Kidney capillary endothelial cell (primary cell): ENCODE measurements at places on chromosomes 16 and 17.

- DNase-seq: no peak
These were observed 366.3 kb upstream of the XYLT1 start for GRCh38 chr16:17836868-17837602.

DNA sequence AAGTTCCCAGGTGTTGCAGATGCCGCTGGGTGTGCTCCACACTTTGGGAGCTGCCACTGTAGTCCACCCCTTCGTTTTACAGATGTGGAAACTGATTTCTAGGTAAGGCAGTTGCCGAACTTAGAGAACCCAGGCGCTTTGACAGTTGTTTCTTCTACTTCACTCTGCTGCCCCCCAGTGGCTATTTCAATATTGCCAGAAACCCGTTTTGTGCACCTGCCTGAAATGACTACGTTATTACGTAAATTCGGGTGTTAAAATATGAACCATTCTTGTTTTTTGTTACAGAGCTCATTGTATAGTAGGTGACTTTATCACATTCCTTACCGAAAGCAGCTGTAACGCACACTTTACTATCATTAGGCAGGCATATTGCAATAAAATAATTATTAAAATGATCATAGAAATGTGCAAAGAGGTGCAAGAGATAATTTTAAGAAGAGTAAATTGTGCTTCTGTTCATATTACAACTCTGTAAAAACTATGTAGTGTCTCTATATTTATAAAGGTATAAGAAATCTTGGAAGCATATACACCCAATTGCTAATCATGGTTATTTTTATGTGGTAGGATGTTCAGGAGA, 44.9 kb downstream of the OTOA start:
- DNase-seq: peak; percentile 66

- no peak for DNase-seq
These were observed 321.4 kb upstream of the TNRC6C start for GRCh38 chr17:77636835-77637817.

- no peak for DNase-seq
These were observed 93.3 kb downstream of the C16orf78 start for GRCh38 chr16:49466881-49467280.

DNA sequence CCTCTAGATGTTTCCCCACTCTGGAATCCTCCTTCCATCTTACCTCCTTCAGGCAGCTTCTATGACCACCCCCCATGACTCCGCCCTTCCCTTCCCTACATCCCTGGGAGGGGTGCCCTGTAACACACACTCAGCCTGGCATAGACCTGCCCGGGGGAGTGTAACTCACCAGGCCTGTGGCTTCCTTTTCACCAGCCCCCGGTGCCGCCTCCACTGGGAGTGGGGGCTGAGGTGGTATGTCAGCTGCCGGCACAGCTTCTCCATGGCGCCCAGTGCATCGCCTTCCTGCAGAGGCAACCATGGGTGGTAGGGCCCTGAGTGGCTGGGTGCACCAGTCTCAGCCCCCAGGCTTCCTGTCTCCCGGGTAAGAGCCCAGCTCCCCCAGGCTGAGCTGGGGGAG, 32.3 kb downstream of the TRPV2 start:
- DNase-seq: no peak

DNA sequence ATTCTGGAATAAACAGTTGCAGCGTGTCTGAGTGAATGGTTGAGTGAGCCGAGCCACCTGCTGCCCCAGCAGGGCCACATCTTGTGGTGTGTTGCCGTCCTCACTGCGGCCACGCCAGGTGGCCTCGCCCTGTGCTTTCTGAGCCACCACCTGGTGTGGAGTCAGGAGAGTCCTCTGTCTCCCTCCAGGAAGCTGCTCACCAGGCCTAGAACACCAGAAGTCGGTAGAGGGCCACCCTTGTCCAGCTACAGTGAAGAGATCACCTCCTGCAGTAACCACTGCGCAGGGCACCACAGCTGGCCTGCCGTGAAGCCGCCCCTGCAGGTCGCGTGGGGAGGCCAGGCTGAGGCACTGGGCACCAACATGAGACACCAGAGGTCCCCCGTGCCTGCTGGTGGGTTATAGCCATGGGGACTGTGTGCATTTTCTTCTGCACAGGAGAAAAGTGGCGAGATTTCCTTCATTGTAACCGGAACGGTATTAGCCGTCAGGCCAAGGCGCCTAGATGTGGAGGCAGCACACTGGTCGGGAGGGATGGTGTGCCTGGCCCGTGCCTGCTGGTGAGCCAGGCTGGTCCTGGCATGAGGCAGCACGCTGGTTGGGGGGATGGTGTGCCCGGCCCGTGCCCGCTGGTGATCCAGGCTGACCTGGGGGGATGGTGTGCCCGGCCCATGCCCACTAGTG, 28.9 kb upstream of the FOXK2 start:
- no peak for DNase-seq

DNA sequence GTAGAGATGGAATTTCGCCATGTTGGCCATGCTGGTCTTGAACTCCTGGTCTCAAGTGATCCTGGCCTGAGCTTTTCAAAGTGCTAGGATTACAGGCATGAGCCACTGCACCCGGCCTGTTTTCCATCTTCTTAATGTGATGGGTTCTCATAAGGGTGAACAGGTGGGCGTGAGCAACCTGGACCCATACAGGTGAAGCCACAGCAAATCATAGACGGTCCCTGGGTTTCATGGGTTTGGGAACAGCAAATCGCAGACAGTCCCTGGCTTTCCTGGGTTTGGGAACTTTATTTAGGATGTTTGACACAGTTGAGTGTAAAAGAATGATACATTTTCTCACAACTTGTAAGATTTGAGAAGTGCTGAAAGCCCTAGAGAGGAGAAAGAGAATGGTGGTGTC, 12.9 kb upstream of the MEIOB start:
- DNase-seq: no peak

GRCh38 chr17:63997341-63998048, 656 bp upstream of the PRR29 start:
- DNase-seq: no peak

DNA sequence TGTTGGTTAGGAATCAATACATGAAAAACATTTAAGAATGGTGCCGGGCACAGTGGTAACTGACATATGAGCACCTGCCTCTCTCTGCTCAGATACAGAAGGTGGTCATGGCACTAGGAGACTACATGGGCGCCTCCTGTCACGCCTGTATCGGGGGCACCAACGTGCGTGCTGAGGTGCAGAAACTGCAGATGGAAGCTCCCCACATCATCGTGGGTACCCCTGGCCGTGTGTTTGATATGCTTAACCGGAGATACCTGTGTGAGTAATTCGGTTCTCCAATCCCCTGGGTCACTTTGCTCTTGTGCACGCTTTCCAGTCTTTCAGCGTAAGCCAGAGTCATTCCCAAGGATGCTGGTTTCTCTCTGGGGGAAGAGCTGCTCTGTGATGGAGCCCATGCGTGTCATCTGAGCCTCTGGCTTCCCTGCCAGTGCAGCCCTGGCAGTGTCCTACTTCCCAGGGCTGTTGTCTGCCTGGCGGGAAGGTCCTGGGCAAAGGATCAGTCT, 3.0 kb upstream of the CD68 start:
- no peak for DNase-seq

GRCh38 chr16:89573826-89574680, 1.5 kb upstream of the CPNE7 start:
- DNase-seq: no peak

- no peak for DNase-seq
These were observed 569.8 kb upstream of the ZFHX3 start for GRCh38 chr16:73617738-73618137.

GRCh38 chr17:72306037-72306436, 185.2 kb downstream of the SOX9 start:
- no peak for DNase-seq

DNA sequence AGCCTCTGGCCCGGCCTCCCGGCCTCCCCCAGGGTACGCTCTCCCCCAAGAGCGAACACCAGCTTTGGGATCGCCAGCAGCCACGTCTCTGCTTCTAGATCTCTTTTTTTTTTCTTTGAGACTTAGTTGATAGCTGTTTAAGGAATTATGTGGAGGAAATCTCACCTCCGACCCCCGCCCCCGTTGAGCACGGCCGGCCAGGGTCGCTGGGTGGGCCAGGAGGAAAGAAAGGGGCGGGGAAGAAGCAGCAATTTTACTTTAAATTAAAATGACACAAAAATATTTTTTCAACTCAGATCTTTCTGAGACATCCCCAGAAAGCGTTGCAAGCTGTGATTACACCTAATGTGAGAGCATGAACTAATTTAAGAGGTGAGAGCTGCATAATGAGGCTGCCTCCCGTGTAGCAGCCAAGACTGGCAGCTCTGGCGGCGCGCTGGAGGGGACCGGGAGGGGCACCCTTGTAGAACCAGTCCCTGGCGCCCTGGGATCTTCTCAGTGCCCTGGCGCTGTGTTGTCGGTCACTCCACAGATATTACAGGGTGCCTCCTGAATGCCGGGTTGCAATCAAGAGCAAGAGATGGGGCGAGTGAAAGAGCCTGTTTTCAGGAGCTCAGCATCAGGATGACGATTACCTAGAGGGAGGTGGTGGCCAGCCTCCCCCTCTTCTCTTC, 1.9 kb upstream of the CBLN1 start:
- DNase-seq: no peak

- DNase-seq: no peak
These were observed 1.2 kb upstream of the DPH1 start for GRCh38 chr17:2028737-2029136.

GRCh38 chr17:77371888-77372443, 231.2 kb downstream of the SEC14L1 start:
- DNase-seq: no peak

DNA sequence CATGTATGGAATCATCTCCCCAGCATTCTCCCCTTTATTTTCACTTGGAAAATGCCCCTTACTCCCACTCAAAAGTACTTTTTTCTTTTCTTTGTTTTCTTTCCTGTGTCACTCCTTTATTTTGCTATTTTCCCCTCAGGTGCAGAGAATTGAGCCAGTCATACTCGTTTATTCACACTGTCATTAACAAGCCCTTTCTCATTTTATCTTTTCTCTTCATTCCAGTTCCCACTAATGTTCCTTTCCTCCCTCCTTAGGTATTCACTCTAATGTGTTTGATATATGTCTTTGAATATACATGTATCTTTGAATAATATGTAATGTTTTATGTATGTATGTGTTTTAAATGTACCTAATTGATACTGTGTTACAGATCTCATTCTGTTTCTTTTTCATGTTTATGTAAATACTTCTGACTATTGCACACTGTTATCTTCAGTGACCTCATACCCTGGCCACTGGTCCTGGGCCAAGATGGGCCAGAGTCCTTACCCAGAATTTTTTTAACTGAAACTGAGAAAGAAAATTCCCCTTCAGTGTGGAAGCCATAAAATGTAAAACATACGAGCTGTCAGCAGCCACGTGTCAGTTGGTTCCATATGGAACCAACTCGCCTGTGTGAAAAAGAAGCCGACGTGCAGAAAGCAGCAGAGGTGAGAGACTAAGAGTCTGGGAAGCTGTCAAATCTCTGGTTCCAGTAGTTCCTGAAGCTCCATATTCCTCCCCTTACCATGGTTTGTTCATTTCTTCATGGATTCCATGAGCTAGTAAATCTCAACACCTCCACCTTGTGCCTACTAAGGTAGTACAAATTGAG, 5.8 kb downstream of the SRR start:
- DNase-seq: no peak
